NCI-H187 (cell line): ENCODE measurements at places on chromosomes 16 and 17.

- no peak for DNase-seq
Observed at GRCh38 chr17:82334204-82334621, 647 bp upstream of the SECTM1 start.

DNA sequence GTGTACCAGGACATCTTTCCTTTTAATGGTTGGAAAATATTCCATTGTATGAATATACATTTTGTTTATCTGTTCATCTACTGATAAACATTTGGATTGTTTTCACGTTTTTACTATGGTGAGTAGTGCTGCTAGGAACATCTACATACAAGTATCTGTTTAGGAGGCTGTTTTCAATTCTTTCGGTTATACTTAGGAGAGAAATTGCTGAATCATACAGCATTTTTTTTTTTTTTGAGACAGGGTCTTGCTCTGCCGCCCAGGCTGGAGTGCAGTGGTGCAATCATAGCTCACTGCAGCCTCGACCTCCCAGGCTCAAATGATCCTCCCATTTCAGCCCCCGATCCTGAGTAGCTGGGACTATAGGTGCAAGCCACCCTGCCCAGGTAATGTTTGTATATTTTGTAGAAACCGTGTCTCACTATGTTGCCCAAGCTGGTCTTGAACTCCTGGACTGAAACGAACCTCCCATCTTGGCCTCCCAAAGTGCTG lies 122.9 kb downstream of the CRLF3 start:
- no peak for DNase-seq

- no peak for DNase-seq
Observed at GRCh38 chr16:2804728-2805127, 6.5 kb downstream of the PRSS41 start.

DNA sequence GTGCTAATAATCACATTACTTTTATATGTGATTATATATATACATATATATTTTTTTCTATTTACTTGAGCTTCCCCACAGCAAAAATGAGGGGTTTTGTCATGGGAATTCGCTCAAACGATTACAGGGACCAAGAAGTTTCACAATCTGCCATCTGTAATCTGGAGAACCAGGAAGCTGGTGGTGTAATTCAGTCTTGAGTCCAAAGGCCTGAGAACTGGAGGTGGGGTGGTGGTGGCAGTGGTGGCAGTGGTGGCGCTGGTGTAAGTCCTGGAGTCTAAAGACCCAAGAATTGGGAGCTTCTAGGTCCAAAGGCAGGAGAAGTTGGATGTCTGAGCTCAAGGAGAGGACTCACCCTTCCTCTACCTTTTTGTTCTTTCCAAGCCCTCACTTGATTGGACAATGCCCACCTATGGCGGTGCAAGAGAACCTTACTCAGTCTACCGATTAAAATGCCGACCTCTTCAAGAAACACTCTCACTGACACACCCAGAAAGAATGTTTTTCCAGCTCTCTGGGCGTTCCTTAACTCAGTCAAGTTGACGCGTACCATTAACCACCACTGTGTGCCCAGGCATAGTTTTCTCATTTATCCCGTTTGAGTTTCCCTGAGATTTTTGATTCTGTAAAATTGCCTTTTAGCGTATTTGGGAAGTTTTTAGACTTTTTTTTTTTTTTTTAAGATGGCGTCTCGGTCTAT lies 31.9 kb downstream of the POLR2A start:
- no peak for DNase-seq

- no peak for DNase-seq
Observed at GRCh38 chr17:81060416-81060815, 25.5 kb downstream of the BAIAP2 start.

DNA sequence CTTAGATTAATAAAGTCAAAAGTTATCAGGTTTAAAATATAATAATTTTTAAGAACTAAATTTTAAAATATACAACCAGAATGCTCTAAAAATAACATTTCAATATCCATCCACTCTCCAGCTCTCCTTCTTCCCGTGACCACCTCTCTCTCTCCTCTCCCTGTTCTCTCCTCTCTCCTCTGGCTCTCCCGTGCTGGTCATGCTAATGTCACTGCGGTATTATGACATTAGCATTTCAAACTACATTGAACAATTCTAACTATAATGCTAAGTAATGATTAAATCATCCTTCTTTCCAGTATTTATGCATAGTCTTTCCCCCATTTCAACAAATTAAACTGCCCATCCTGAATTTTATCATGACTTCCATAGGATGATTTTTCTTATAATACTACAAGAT lies 154.7 kb downstream of the CEP112 start:
- DNase-seq, result no peak

GRCh38 chr17:2547176-2547575 lies 35.5 kb upstream of the METTL16 start:
- no peak for DNase-seq

DNA sequence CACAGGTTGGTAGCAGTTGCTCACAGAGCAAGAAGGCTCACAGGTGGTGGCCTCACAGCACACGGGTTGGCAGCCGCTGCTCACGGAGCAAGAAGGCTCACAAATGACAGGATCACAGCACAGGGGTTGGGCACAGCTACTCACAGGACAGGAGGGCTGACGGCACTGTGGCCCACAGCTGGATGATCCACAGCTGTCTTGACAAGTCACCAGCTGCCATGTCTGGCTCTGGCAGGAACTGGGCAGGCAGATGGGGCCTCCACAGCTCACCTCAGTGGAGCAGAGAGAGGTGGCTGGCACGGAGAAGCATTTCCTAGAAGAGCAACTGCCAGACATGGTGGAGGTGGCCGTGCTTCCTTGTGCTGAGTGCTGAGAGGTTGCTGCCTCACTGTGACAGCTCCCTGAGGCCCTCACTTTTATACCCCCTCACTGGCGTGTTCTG lies at the start of gene KRTAP16-1:
Gene KRTAP16-1, minus strand, starts transcription at position 392 of the 442 bp plus-strand sequence. Its CDS starts 56 bp downstream, at position 336.
- DNase-seq, result no peak
